ENCODE measurements at places on chromosomes 12 and 14.
A peak's percentile ranks its signal among the peaks of the same experiment; 100 is the strongest.

- DNase-seq, result no peak
Observed at GRCh38 chr12:6124411-6125309, at the start of gene VWF. VWF (minus strand) TSS chr12:6124670; CDS start chr12:6123196, 1,474 bp downstream.

DNA sequence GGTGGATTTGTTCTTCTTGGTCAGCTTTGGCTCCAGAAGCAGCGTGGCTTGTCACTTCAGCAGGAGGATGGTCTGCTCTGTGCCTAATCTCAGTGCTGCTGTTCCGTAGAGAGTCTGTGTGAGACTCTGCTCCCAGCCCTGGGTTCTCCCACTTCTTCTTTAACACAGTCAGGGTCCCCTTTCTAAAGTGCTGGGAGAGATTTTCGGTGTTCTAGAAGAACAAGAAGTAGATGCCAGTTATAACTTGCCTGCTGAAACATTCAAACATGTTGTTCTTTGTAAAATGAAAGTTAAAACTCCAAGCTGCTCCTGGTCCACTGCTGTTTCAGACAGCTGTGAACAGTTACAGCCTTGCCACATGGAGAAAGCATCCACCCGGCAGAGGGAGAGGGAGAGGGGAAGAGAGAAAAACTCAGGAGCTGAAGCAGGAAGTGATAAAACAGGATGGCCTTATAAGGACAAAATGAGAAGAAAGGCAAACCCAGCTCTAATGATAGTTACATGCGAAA is 55.2 kb upstream of the CERS5 start:
- peak; percentile 30 for DNase-seq

DNA sequence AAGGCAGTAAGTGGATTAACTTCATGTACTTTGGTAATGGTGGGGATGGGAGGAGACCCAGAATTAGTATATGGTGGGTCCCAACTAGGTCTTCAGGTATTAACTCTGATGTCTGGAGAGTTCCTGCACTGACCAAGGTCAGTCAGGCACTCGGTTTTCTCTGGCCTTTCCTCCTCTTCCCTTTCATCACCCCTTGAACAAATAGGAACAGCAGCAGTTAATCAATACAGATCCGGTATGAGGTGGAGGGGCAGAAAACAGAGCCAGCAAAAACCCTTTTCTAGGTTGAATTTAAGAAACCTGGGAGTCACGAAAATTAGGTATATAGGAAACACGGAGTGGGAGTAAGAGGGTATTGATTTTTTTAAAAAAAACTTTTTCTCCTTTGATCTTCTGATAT is 4.0 kb downstream of the PFKM start:
- DNase-seq, result no peak

GRCh38 chr12:116694653-116695463 is 43.0 kb downstream of the SPRING1 start:
- DNase-seq, result no peak

- no peak for DNase-seq
Observed at GRCh38 chr14:64502456-64502855, 1.2 kb downstream of the ZBTB25 start.

DNA sequence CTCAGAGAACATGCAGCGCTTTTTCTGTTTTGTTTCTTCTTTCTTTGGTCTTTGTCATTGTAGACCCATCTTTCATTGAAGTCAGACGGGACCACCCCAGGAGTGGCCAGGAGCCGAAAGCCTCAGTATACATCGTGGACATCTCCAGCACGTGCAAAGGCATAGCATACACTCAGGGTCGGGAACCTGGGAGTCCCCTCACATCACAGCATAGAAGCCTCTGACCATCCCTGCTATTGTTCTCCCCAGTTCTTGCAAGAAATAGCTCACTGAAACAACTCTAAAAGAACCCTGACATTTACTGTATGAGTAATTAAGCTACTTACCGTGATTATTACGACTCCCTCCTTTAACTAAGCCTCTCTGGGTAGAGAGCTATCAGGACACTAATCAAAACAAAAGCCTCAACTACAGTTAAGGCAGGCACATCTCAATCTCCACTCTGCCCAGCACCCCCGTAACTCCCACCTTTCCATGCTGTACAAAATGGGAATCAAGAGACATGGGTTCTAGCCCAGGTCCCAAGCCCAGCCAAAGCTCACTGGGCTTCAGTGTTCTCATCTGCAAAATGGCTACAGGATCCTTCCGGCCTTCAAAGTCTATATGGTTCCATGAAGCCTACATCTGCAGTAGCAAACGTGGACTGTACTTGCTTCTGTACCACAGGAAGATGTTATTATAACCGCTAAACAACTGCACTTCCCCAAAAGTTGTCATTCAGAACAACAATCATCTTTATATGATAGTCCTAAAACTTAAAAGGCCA is 6.7 kb downstream of the CCDC88C start:
- DNase-seq, result no peak

DNA sequence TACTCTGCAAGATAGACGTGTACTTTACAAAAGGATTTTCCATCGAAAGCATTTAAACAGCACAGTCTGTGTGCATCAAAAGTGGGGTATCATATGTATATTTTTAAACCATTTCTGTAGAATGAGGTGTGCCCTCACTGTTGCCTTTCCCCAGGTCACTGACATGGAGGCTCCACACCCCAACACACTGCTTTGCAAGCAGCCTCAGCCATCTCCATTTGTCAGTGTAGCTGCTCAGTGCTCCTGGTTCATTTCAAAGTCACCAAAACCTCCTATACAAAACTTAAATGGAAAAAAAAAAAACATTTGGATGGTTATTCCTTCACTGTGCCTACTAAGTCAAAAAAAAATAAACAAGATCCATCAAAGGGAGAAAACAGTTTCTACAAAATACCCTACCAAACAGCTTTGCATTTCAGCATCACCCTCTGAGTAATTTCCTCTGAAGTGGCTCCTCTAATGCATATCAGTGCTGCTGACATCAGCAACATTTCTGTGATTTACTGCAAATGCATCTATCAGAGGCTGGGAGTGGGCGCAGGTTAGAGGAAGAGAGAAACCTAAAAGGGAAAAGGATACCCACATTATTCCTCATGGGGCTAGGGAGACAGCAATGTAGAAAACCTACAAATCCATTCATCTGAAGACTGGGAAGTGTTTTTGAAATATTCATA is 46.0 kb downstream of the KCNK10 start:
- no peak for DNase-seq

- no peak for DNase-seq
Observed at GRCh38 chr12:112686373-112686772, 105.2 kb upstream of the RPH3A start.

DNA sequence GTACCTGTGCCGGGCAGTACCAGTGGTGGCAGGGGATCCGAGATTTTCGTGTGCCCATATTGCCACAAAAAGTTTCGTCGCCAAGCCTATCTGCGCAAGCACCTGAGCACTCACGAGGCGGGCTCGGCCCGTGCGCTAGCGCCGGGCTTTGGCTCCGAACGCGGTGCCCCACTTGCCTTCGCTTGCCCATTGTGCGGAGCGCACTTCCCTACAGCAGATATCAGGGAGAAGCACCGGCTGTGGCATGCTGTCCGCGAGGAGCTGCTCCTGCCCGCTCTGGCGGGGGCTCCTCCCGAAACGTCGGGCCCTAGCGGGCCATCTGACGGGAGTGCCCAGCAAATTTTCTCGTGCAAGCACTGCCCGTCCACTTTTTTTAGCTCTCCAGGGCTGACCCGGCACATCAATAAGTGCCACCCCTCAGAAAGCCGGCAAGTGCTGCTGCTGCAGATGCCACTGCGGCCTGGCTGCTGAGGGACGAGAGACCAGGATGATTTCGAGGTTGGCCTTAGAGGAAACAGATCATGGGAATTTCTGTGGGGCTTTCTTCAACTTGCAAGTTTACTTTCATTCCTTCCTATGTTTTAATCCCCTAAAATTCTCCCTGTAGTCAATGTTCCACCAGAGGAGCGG is 1.6 kb downstream of the INSM2 start:
- no peak for DNase-seq

DNA sequence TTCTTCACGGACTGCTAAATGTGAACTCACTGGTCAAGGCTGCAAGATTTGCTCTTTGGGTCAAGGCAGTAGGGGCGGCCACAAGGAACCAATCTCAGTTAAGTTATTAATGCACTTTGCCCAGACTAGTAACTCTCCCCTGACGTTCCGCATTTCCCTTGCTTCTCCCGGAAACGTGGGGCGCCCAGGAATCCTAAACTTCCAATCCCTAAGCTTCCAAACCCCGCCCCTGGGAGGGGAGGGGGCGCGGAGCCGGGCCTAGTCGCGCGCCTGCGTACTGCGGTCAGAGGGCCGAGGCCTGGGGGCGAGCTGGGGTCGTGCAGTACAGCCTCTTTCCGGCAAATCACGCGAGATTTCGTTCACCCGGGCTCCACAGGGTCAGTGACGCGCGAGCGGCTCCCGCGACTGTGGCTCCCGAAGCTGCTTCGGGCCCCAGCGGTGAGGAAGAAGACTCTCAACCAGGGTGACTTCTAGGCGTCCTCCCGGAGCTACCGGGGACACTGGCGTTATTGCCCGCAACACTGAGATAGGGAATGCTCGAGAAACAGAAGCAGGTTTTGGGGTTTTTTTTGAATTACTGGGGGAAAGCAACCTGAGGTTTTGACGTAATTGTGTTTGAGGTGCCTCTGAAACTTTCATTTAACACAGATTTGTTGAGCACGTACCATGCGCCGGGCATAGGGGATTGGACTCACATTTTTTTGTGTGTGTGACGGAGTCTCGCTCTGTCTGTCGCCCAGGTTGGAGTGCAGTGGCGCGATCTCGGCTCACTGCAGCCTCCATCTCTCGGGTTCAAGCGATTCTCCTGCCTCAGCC is at the start of gene PTGR2:
Gene PTGR2 (plus strand): TSS at position 265 of the 816 bp plus-strand sequence. CDS start 7,032 bp downstream, outside the sequence.
- peak; percentile 86 for DNase-seq

GRCh38 chr12:26032290-26032689 is 73.8 kb downstream of the RASSF8 start:
- DNase-seq, result no peak

- no peak for DNase-seq
Observed at GRCh38 chr14:95397325-95397724, 77.6 kb upstream of the CLMN start.

DNA sequence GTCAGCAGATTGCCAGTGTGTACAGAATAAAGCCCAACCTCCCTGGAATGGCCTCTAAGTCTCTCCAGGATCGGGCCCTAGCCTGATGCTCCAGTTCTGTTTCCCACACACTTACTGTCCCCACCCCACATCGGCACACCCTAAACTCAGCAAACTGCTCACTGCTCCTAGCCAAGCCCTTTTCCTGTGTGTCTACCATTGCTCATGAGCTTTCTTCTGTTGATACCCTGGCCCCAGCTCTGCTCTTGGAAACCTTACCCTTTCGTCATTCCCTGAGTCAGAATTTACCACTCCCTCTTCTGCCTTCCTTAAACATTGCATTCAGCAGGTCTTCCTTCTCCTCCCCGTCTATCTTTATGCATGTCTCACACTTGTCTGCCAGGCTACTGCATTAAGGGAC is 158.9 kb downstream of the TMX1 start:
- no peak for DNase-seq

GRCh38 chr14:69298131-69299071 is 38.4 kb downstream of the GALNT16 start:
- DNase-seq, result no peak

DNA sequence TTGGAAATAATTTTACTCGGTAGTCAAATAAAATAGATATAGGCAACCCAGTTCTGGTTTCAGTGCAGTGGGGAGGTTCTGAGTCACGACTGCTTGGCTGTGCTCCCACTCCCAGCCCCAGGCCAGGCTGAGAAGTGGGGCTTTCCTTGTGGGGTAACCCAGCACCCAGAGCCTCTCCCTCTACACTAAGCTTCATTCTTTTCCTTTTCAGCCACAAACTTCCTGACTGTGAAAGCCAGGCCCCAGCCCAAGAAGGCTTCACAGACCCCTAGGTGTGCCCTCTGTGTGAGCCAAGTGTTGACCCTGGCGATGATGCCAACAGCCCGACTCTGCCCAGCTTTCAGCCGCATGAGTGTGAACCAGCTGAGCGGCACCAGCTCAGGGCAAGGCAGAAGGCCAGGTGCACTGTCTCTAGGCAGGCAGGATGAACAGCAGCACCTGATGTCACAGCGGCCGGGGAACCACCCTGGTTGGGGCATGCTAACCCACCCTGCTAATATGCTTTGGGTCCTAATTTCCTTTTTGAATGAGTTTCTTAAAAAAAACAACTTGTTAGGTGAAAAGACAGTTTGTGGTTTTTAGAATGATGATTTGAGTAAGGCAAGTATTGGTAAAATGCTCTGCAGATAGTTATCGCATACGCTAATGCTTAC is 42.2 kb upstream of the ATP23 start:
- peak; percentile 79 for DNase-seq

- DNase-seq, result peak; percentile 57
Observed at GRCh38 chr12:1796515-1797010, 23.8 kb upstream of the LRTM2 start.

DNA sequence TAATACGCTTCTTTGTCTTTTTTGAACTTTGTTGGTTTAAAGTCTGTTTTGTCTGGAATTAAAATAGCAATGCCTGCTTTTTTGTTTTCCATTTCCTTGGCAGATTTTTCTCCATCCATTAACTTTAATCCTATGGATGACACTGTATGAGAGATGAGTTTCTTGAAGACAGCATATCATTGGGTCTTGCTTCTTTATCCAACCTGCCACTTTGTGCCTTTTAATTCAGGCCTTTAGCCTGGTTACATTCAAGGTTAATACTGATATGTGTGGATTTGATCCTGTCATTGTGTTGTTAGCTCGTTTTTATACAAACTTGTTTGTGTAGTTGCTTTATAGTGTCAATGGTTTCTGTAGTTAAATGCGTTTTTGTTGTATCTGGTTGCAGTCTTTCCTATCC is 168.0 kb downstream of the NTS start:
- no peak for DNase-seq

- no peak for DNase-seq
Observed at GRCh38 chr12:65885312-65885711, 61.0 kb downstream of the HMGA2 start.

DNA sequence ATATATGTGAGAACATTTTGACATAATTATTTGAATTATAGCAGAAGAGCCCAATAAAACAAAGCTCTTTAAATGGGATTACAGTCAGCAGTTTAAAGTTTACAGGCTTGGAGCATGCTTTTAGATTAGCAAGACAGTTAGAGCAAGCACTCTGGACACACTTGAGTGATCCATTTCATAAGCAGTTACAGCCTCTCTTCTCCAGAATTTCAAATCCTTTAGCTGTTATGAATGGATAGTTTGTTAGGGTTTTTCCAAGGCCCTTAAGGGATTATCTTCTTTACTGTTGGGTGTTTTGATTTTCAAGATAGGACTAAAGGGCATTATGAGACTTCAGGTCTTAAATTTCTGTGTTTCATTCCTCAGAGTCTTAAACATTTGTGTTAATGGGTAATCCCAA is 36.3 kb downstream of the BEST3 start:
- no peak for DNase-seq

DNA sequence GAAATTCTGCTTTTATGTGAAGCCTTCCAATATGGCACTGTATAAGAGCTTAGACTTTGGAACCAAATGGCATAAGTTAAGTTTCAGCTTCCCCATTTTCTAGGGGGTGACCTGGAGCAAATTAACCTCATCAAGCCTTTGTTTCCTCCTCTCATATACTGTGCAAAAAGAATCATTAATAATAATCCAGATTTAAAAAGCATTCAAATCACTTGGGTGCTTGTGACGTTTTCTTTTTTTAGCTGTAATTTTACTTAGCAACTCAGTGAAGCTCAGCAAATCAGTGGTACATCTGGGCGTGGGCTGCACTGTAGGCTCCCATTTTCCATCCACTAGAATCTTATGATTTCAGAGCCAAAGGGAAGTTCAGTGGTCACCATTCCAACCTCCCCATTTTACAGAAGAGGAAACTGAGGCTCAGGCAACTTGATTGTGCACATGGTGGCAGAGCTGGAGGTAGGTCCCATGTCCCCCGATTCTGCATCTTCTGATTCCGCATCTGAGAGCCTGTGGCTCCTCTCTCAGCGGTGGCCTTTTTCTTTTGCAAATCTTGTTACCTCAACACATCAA is 131.2 kb downstream of the SNAPC1 start:
- DNase-seq, result no peak

GRCh38 chr14:102955636-102956408 is 33.4 kb downstream of the AMN start:
- DNase-seq, result no peak

All from stimulated activated CD4-positive, alpha-beta T cell treated with anti-CD3 and anti-CD28 coated beads, Interleukin-2, amount 100 ng/mL, for 24 hours (primary cell).